Thyroid gland (tissue), 4 donors: ENCODE measurements at places on chromosomes 16 and 17. TPM values are rescaled to one million over a fixed set of nuclear protein-coding genes. Genes with fewer than 3 reads are reported as not detected.
A peak's percentile ranks its signal among the peaks of the same experiment; 100 is the strongest.

ASPHD1 gene
- not detected for total RNA-seq

EVI2B gene
- total RNA-seq: 4.1 TPM

- DNase-seq: peak; percentile 21
Measured at GRCh38 chr17:5282642-5283217, 646 bp downstream of the RABEP1 start.

NLRC3 gene
- 1.3 TPM for total RNA-seq

SALL1 gene
- 57.0 TPM for total RNA-seq

RBFOX1 gene
- 0.40 TPM for total RNA-seq

- no peak for DNase-seq
Measured at GRCh38 chr16:24753437-24753836, 24.0 kb downstream of the TNRC6A start.

GRCh38 chr16:31243734-31244670, 15.8 kb upstream of the ITGAM start:
- no peak for DNase-seq

DNA sequence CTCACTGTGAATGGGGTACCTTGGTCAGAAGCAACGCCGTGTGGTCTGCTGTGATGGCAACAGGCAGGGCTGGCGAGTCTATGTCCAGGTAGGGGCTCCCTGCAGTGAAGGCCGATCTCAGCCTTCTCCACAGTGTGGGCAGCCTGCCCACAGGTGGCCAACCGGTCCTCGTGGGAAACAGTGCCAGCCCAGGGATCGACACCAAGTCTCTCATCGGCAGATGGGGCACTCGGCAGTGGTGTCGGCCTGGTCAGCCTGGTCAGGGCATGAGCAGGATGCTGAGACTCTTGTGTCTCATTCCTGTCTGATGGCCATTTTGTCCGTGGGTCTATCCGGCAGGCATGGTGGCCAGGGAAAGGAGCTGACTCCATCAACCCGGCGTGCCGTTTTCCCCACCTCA, 92.2 kb downstream of the TNFRSF13B start:
- DNase-seq: no peak

ZNF385C gene
- not detected for total RNA-seq

DNA sequence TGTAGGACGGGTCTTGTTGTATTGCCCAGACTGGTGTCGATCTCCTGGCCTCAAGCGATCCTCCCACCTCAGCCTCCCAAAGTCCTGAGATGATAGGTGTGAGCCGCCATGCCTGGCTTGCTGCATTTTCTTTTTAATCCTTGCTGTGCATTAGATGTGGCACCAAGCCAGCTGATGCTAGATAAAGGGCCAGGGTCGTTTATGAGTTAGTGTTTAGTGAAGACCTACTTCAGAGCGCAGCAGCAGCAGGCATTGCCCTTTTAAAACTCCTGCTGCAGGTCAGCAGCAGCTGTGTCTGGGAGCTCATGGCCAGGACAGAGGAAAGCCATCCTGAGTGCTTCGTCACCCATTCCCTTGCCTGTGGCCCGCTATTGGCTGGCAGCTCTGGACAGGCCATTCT, 237.3 kb downstream of the CCDC182 start:
- no peak for DNase-seq

DNA sequence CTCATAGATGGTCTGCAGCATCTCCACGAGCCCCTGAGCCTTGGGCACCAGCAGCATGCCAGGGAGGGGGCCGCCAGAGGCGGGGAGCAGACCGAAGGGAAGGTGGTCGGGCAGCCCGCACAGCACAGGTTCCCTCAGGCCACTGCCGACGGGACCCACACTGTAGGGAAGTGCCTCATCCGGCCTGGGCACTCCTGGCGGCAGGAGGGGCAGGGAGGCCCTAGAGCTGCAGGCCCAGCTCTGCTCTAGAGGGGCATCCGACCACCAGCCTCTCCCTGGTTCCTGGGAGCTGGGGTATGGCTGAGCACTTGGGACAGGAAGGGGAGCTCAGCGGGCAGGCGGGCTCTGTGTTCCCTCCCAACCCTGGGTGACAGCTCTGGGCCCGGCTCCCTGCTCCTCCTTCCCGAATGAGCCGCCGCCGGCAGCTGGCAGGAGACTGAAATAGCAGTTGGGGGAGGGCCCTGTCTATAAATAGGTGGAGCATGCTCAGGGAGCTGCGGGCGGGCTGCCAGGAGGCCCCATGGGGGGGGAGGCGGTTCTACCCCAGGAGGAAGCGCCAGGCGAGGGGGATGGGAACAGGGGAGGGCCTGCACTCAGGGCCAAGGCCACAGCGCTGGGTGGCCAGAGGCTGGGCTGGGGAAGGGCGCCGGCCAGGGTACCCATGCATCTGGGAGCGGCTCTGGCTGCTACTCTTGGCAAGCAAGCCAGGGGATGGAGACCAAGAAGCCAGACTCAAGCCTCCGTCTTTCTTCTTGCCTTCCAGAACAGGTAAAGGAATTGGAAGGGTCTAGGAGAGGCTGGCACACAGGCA, 12.4 kb downstream of the HDAC5 start:
- DNase-seq: peak; percentile 99

TBC1D3E gene
- total RNA-seq: not detected

CRYBA1 gene
- total RNA-seq: not detected

PPP4C gene
- total RNA-seq: 59.9 TPM

GRCh38 chr16:31143011-31143693, 6.7 kb downstream of the PRSS36 start:
- DNase-seq: no peak

GRCh38 chr17:50953831-50954601, 87.9 kb upstream of the TOB1 start:
- DNase-seq: peak; percentile 67

- no peak for DNase-seq
Measured at GRCh38 chr17:74748279-74748528, 224 bp upstream of the NHERF1 start.

- DNase-seq: no peak
Measured at GRCh38 chr17:34504814-34505484, 74.4 kb upstream of the TMEM132E start.

GRCh38 chr17:63270610-63271009, 175.5 kb downstream of the CYB561 start:
- DNase-seq: no peak

GRCh38 chr16:21565507-21565860, 33.9 kb upstream of the METTL9 start:
- no peak for DNase-seq

SGCA gene
- not detected for total RNA-seq

HOXB1 gene
- total RNA-seq: not detected

DNA sequence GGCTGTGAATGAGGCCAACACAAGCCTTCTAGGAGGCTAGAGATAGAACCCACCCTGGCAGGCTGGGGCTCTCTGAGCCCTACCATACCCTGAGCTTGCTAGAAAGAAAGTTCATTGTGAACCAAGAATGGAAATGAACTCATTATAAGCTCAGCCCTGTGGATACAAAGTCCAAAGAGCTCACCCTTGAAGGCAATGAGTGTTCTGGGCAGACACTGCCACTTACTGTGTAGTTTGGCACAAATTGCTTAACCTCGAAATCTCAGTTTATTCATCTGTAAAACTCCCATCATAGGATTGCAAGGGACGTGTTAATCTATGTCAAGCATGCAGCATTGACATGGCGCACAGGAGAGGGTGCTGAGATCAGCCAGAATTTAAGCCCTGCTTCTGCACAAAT, 5.5 kb downstream of the KDM8 start:
- DNase-seq: no peak

DNA sequence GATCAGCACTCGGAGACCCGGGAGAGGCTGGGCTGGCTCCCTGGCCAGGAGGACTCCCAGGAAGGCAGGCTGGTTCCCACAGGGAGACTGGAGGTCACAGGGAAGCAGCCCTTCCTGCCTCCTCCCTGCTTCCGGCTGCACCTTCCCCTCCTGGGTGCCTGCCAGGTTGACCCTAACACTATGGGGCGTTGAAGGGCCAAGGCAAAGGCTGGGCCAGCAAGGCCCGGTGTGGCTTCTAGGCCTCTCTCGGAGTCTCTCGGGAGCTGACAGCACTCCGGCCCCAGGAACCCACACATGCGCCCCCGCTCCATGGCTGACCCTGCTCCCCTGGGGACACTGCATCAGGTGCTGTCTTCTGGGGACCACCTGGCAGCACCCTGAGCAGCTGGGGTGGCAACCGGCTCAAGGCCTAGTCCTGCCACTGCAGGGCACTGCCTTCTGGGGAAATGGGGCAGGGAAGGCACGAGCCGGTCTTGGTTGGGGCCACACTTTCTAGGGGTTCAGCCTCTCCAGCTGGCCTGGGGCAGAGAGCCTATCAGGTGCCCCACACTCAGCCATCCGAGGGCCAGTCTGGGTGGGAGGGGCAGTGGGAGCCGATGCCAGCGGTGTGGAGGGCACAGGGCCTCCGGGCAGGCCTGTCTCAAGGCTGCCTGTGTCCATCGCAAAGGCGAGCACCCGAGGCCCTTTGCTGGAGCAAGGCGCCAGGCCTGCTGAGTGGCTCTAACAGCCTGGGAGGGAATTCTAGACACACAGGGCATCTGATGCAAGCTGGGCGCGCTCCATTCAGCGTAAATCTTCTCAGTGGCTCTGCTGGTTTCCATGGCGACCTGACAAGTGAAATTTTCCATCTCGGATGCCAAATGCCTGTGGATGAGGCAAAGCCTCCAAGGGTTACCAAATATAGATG, 5.6 kb upstream of the MTSS2 start:
- no peak for DNase-seq

- DNase-seq: no peak
Measured at GRCh38 chr17:64277831-64278562, 14.9 kb upstream of the TEX2 start.

ABI3 gene
- total RNA-seq: 4.6 TPM

AP2B1 gene
- 138 TPM for total RNA-seq

TEKT5 gene
- total RNA-seq: not detected

DRG2 gene
- total RNA-seq: 35.3 TPM

DNA sequence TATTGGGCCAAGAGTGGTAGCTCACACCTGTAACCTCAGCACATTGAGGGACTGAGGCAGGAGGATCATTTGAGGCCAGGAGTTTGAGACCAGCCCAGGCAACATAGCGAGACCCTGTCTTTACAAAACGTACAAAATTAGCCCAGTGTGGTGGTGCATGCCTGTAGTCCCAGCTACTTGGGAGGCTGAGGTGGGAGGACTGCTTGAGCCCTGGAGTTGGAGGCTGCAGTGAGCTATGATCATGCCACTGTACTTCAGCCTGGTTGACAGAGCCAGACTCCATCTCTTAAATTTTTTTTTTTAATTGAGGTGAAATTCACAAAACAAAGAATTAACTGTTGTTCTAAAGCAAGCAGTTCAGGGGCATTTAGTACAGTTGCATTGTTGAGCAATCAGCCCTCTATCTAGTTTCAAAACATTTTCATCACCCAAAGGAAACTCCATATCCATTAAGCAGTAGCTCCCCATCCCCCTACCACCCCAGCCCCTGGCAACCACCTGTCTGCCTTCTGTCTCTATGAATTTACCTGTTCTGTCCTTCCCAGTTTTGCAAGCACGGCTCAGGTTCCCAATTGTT, 15.6 kb downstream of the SNX29 start:
- no peak for DNase-seq

GRCh38 chr17:29565643-29566472, 979 bp downstream of the ABHD15 start:
- peak; percentile 48 for DNase-seq

DNA sequence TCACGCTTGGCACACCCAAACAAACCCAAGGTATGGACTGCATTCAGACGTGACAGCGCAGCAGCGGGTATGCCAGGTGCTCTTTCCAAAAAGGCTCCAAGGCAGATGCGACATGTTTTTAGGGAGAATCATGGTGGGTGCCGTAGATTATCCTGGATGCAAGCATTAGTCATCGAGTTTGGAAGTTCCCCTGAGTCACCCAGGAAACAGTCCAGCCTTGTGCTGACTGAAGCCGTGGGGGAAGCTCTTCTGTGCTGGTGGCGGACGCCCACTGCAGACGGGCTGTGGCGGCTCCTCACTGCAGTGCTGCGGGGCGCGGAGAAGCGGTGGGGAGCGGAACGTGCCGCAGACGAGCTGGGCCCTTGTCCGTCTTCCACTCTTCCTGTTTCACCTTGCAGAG, 13.9 kb downstream of the JPT2 start:
- no peak for DNase-seq

PRSS33 gene
- total RNA-seq: not detected

LRRC37A3 gene
- total RNA-seq: 9.2 TPM

MYH2 gene
- total RNA-seq: not detected
